ENCODE measurements at places on chromosomes 12 and 14. TPM values are rescaled to one million over a fixed set of nuclear protein-coding genes. Genes with fewer than 3 reads are reported as not detected.

Gene SCN8A
- 7.4 TPM for total RNA-seq

GRCh38 chr12:77724367-77724957 is 106.2 kb upstream of the NAV3 start:
- peak; percentile 53 for DNase-seq

DNA sequence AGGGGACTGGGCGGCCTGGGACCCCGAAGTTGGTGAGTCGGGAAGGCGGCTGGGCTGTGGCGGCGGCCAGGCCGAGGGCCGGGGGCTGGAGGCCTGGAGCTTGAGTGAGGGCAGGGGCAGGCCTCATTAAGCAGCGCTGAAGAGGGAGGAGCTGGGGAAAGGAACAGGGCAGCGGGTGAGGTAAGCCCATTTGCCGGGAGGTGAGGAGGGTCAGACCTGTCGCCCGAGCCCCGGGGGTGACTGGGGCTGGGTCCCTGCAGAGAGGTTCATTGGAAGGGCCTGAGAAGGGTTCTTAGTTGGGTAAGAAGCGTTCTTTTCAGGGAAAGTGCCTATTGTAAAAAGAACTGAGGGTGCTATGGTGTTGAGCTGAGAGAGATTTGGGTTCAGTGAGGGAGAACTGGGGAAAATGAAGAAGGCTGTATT is 441 bp downstream of the RAB5B start:
- DNase-seq: peak; percentile 19

DNA sequence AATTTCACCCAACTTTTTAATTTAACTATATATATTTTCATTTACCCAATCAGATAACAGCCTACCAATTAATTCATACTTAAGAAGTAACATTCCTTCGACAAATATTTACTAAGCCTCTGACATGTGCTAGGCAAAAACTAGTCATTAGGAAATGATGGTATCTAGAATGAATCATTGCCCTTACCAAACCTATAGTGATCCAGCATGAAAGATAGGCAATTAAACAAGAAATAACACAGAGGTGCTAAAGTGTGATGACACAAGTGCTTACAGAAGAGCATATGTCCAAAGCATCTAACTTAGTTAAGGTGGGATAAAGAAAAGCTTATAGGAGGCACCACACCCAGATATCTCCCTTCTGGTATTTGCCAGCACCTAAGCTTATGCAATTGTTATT is 166.5 kb upstream of the RASSF8 start:
- DNase-seq: no peak

DNA sequence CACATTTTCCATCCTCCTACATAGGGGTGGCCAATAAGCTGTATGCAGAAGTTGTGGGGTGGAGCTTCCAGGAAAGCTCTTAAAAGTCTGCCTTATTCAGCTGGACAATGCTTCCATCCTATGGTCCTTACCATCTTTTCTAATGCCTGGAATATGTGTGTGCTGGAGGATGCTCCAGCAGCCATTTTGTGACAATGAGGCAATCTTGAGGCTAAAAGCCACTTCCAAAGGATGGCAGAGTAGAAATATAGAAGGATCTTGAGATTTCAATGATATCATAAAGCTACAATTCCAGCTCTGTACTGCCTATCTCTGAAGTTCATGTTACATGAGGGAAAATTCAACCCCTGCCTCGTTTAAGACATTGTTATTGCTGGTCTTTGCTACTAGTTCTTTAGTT is 95.7 kb downstream of the APAF1 start:
- DNase-seq: no peak
